ENCODE measurements at places on chromosomes 7 and 10.

GRCh38 chr10:96830511-96831199, 1.4 kb upstream of the LCOR start:
- DNase-seq: no peak

DNA sequence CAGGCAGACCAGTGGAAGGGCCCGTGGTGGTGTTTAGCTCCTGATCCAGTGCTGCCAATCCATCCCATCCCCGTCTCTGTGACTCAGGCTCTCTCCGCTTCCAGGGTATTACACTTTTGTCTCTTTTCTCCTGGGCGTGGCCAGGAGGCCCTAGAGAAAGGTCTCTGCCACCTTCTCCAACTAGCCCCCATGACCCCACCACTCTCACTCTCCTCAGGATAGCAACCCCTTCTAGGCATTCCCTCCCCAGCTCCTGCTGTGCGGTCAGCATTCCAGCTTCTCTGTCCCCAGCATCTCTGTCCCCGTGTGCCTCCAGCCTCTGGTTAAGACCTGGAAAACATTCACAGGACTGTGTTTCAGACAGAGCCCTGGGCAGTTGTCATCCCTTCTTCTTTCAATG, 36.2 kb upstream of the R3HCC1L start:
- no peak for DNase-seq

- peak; percentile 14 for DNase-seq
These were observed 5.9 kb upstream of the ITGA8 start for GRCh38 chr10:15725603-15726002.

DNA sequence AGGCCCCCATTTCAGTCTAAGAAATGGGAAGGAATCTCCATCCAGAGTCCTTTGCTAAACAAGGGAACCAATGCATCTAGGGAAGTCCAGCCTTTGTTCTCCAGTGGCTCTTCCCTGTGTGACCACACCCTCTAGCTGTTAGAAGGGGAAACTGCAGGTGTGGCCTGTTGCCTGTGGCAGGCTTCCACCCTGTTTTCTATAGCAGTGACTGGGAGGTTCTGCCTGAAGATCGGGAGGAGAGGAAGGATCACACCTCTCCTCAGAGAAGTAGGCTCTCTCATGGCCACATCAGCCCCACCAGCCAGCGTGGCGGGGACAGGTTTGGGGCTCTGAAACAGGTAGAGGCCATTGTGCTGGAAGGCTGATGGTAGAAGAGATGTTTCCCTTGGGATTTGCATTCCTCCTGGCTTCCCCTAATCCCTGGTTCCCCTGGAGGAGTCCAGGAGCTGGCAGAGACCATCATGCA, 47.7 kb upstream of the TRIM8 start:
- DNase-seq: peak; percentile 2

DNA sequence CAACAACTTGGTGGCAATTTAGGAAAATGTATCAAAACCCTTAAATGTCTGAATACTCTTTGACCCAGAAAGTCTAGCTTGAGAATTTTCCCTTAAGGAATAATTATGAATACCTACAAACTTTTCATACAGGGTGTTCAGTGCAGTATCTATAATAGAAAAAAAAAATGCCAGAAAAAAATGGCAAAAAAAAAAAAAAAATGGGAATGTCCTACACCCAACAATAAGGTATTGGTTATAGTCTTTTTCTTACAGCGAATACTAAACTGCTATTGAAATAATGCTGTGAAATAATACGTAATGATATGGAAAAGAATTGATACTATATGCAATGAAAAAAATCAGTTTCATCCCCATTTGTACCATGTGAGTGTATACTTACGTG, 44.3 kb downstream of the ZNF800 start:
- DNase-seq: no peak

Data from NCI-H187 treated with DMSO at 0.1 percent for 48 hours (cell line).